Umbilical cord (tissue), 2 donors: ENCODE measurements at places on chromosomes 4 and X. TPM values are rescaled to one million over a fixed set of nuclear protein-coding genes. Genes with fewer than 3 reads are reported as not detected.

TLR1 gene
- 27.9 TPM for total RNA-seq

PI4K2B gene
- total RNA-seq: 22.9 TPM

RNF128 gene
- 7.9 TPM for total RNA-seq

NAP1L3 gene
- total RNA-seq: 9.6 TPM

HSFX4 gene
- total RNA-seq: not detected

IL21 gene
- total RNA-seq: 3.6 TPM

PCSK1N gene
- total RNA-seq: not detected

ARHGAP10 gene
- 71.0 TPM for total RNA-seq

CSAG1 gene
- 2.6 TPM for total RNA-seq

DCAF8L2 gene
- 0.24 TPM for total RNA-seq

LIAS gene
- 20.5 TPM for total RNA-seq

DUSP9 gene
- total RNA-seq: 6.3 TPM

HTN3 gene
- total RNA-seq: 4.8 TPM

FREM3 gene
- 2.2 TPM for total RNA-seq

KIF4A gene
- 0.24 TPM for total RNA-seq

MAGEA8 gene
- 4.3 TPM for total RNA-seq

CTAG1B gene
- total RNA-seq: not detected

ERAS gene
- 5.3 TPM for total RNA-seq

PRICKLE3 gene
- 20.2 TPM for total RNA-seq

HTR2C gene
- not detected for total RNA-seq

DGKK gene
- under 0.01 TPM for total RNA-seq

FAM13A gene
- 54.7 TPM for total RNA-seq

HAND2 gene
- total RNA-seq: 116 TPM

CYTL1 gene
- 4.8 TPM for total RNA-seq

PABPC4L gene
- 17.6 TPM for total RNA-seq

FAM9B gene
- 1.2 TPM for total RNA-seq

MXRA5 gene
- total RNA-seq: 21.4 TPM

VEGFD gene
- total RNA-seq: 0.72 TPM

BEX5 gene
- total RNA-seq: not detected

DLG3 gene
- 19.5 TPM for total RNA-seq

GABRB1 gene
- total RNA-seq: not detected

NXT2 gene
- 22.9 TPM for total RNA-seq

AREG gene
- total RNA-seq: 10.1 TPM

PCDH18 gene
- 93.9 TPM for total RNA-seq

EMD gene
- 22.9 TPM for total RNA-seq

SLC10A6 gene
- total RNA-seq: not detected

PCDH19 gene
- total RNA-seq: 1.2 TPM

EVC2 gene
- total RNA-seq: 10.6 TPM

OTUD6A gene
- not detected for total RNA-seq

ARHGAP36 gene
- total RNA-seq: not detected

KLF8 gene
- 7.2 TPM for total RNA-seq

ZNF518B gene
- 61.4 TPM for total RNA-seq

KLHL2 gene
- 51.8 TPM for total RNA-seq

CSAG3 gene
- total RNA-seq: not detected

TMPRSS11B gene
- 6.7 TPM for total RNA-seq

BTK gene
- 6.5 TPM for total RNA-seq

FTHL17 gene
- total RNA-seq: not detected

GALNTL6 gene
- 6.5 TPM for total RNA-seq

MAGEB2 gene
- not detected for total RNA-seq

POU3F4 gene
- total RNA-seq: not detected

TRPC5OS gene
- 4.8 TPM for total RNA-seq

ZNF827 gene
- 6.7 TPM for total RNA-seq

TSPAN7 gene
- total RNA-seq: 3.9 TPM

YIPF6 gene
- 33.7 TPM for total RNA-seq

SSX2 gene
- total RNA-seq: not detected
